ENCODE measurements at places on chromosomes 3 and 15. TPM values are rescaled to one million over a fixed set of nuclear protein-coding genes. Genes with fewer than 3 reads are reported as not detected.

The FBXW12 gene
- total RNA-seq: not detected

The CCR1 gene
- total RNA-seq: 58.6 TPM

The BSN gene
- total RNA-seq: 0.08 TPM

The LMAN1L gene
- 0.37 TPM for total RNA-seq

The ADAM10 gene
- total RNA-seq: 175 TPM

The MYLK gene
- not detected for total RNA-seq

GRCh38 chr15:42070279-42070975 is 23.9 kb downstream of the PLA2G4D start:
- peaks cover 2% of the 10 kb centered on the region for H3K4me1 ChIP-seq
- H3K4me3 ChIP-seq: no peak overlapping the region
- peaks cover 15% of the 10 kb centered on the region for H3K27me3 ChIP-seq

DNA sequence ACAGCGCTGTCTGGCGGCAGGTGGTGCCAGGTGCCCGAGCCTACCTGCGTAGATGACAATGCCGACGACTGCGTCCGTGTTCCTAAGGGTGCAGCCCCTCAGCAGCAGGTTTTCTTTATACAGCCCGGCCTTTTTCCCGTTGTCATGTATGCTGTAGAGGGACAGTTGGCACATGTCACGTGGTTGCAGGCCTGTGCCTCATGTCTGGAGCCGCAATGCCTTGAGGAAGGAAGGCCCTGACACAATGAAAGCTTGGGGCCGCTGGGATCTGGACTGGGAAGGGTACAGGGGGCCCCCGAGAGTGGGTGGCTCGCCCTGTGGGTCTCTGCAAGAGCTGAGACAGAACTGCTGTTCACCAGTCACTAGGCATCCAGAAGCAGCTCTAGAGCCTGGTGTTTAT is 136.0 kb downstream of the ATP10A start:
- H3K27me3 ChIP-seq: no peaks in the 10 kb centered on the region
- H3K4me3 ChIP-seq: no peak overlapping the region
- H3K36me3 ChIP-seq: peaks cover 12% of the 10 kb centered on the region
- no peak overlapping the region for H3K27ac ChIP-seq

DNA sequence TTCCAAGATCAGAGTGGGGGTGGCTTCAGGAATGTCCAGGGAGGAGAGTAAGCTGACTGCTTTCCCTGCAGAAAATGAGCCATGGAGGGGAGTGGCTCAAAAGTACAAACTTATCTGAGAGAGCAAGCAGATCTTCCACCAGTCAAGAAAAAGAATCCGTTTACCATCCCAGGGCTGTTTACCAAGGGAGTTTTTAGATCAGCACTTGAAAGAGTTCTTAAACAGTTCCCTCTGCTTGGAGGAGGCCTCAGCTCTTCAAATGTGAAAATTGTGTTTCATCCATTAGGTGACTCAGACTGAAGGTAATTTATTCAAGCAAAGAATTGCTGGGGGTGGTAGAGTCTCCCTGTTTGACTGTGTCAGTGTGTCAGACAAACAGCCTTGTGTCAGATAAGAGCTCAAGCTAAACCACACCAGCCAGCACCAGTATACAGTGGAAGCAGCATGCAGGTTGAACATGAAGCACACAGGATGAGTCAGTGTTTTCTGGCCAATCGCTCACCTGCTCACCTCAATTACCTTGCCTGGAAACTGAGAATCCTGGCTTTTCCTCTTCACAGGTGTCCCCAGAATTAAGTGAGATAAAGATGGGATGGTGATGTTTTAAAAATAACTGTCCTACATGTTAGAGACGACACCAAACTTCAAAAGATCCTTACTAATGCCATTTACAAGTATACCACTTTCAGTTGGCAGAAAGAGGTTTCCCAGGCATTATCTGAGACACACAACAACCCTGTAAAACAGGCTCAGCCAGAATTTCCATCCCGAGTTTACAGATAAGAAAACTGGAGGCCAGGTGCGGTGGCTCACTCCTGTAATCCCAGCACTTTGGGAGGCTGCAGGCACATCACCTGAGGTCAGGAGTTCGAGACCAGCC is 21.7 kb downstream of the SH3BP5 start:
- H3K4me3 ChIP-seq: peak overlapping the region; percentile 18
- no peak for DNase-seq
- peaks cover 1% of the 10 kb centered on the region for H3K36me3 ChIP-seq

DNA sequence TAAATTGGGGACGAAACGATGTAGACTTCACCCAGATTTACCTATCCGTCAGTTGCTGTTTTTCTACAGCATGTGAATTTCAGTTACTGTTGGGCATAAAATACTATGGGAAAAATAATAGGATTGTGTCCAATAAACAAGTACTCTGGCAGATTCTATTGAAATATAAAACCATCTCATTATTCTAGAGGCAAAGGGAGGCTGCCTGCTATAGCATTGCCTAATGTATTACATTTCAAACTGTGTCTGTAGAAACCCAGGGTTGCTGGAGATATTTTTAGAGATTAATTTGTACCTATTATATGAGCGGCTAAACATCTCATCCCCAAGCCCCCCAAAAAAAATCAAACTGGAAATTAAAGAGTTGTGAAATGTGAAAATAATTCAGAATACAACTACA is 159.6 kb upstream of the IL12A start:
- H3K27me3 ChIP-seq: peaks cover 9% of the 10 kb centered on the region
- no peak overlapping the region for H3K27ac ChIP-seq
- H3K36me3 ChIP-seq: no peaks in the 10 kb centered on the region
- DNase-seq: no peak
- H3K4me1 ChIP-seq: no peaks in the 10 kb centered on the region
- no peak overlapping the region for H3K4me3 ChIP-seq

- DNase-seq: no peak
- H3K27me3 ChIP-seq: no peaks in the 10 kb centered on the region
- H3K27ac ChIP-seq: no peak overlapping the region
- H3K36me3 ChIP-seq: no peaks in the 10 kb centered on the region
Observed at GRCh38 chr3:178255315-178255714, 280.9 kb upstream of the KCNMB2 start.

DNA sequence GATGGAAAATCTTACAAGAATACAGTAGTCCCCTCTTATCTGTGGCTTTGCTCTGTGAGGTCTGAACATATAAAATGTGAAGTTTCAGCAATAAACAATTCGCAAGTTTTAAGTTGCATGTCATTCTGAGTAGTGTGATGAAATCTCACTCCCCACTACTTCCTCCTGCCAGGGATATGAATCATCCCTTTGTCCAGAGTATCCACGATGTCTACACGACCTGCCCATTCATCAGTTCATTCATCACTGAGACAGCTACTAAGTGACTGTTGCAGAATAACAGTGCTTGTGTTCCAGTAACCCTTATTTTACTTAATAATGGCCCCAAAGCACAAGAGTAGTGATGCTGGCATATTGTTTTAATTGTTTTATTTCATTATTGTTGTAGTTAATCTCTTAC is 489.2 kb upstream of the UBE2E2 start:
- H3K27ac ChIP-seq: no peak overlapping the region
- no peak for DNase-seq
- no peaks in the 10 kb centered on the region for H3K36me3 ChIP-seq
- H3K27me3 ChIP-seq: no peaks in the 10 kb centered on the region
- no peaks in the 10 kb centered on the region for H3K4me1 ChIP-seq

- H3K27ac ChIP-seq: peak overlapping the region; percentile 74
- no peak overlapping the region for H3K4me3 ChIP-seq
- no peak for DNase-seq
- H3K36me3 ChIP-seq: peaks cover 10% of the 10 kb centered on the region
- H3K4me1 ChIP-seq: peaks cover 36% of the 10 kb centered on the region
Observed at GRCh38 chr3:43021186-43021585, 42.1 kb downstream of the GASK1A start.

DNA sequence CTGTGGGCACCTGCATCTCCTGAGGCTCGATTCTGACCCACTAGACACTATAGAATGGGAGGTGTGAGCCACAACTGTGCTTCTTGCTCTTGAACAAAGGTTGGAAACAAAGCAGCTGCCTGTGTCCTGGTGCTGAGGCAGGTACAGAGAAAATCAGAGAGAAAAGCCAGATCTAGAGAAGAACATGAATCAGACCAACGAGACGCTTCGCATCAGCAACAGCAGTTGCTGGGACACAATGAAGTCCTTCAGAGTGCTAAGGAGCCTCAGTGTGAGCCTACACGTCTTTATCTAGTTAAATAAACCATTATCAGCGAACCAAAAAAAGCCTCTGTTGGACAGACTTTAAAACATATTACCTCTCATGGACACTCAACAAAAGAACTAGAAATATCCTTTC is 86.3 kb upstream of the MEX3B start:
- H3K27ac ChIP-seq: no peak overlapping the region
- H3K4me1 ChIP-seq: peaks cover 9% of the 10 kb centered on the region
- no peaks in the 10 kb centered on the region for H3K27me3 ChIP-seq
- H3K36me3 ChIP-seq: peaks cover 9% of the 10 kb centered on the region
